Activated T-helper 1 cell treated with Interleukin-2 at 50 U/mL for 16 hours (primary cell): ENCODE measurements at places on chromosomes 5 and 9.

DNA sequence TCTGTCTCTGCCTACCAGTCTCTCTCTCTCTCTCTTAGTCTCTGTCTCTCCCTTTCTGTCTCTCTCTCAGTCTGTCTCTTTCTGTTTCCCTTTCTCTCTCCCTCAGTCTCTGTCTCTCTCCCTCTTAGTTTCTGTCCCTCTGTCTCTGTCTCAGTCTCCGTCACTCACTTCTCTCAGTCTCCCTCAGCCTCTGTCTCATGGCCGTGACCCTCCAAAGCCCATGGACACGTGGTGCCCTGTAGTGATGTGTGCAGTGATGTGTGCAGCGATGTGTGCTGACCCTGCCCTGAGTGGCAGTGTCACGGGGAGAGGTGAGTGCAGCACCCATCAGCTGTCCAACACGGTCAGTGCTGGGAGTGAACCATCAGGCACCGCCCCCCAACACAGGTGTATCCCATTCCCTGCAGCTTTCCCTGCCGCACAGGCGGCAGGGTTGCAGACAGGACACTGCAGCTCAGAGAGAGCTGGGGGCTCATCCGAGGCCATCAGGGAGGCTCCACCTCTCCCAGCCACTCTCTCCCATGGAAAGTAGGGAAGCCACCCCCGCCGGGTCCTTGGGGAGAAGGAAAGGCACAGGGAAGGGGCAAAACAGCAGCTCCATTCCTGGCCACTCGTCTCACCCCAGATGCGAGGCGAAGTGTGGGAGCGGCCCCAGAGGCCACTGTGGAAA, 794 bp upstream of the LRRC14B start:
- DNase-seq = no peak

GRCh38 chr5:25950681-25951080, 1087.7 kb downstream of the CDH9 start:
- DNase-seq = no peak

DNA sequence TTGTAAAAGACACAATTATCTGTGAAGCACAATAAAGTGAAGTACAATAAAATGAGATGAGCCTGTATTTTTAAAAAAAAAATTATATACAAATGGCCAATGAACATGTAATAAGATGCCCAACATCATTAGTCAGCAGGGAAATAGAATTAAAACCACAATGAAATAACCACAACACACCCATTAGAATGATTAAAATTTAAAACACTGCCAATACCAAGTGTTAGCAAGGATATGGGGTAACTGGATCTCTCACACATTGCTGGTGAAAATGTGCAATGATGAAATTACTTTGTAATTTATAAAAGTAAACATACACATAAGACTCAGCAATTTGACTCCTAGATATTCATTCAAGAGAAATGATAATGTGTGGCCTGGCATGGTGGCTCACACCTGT, 62.8 kb downstream of the SHOC1 start:
- DNase-seq = no peak

DNA sequence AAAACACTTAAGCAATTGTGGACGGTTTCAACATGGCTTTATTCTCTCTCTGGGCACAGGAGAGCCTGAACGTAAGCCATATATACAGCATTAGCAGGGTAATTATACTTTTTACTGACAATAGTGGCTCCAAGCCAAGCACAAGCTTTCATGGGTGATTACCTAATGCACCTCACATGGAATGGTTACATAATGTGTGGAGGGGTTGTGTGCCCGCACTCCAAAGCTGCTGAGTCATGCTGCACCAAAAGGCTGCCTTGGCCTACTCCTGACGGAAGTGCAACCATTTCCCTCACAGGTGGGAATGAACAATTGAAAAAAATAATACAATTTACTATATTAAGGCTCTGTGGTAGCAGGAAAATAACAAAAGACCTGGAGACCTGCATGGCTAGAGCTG, 86.5 kb upstream of the ATP10B start:
- DNase-seq = no peak

DNA sequence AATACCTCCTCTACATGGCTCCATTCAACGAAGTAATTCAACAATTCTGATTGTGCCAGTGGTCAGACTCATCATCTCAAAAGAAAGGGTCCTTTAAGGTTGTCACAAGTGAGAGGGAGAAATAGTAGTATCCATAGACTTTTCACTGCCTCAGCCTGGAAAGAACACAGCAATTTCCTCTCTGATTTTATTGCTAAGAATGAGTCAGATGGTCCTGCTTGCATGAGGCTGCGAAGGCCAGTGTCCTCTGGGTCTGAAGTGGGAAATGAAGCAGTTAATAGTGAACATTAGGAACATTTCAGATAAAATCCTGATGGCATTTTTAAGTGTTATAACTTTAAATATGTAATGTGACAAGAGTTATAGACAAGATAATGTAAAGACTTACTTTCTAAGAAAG, 979.0 kb downstream of the EFNA5 start:
- no peak for DNase-seq

DNA sequence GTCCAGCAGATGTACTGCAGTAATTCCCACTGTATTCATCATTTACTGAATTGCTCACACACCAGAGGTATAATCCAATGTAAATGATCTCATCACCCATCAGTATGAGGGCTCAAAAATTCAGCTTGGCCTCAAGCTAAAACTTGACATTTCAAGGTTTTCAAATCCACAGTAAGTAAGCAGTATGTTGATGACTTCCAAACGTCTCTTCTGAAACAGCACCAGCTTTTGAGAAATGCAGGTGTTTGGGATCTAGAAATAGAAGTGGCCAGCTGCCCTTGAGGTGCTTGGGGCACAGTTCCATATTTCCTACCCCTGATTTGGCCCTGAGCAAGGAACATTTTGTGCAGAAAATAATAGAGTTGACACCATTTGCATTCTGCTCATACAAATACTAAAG, 388.0 kb upstream of the TUSC1 start:
- DNase-seq = no peak

DNA sequence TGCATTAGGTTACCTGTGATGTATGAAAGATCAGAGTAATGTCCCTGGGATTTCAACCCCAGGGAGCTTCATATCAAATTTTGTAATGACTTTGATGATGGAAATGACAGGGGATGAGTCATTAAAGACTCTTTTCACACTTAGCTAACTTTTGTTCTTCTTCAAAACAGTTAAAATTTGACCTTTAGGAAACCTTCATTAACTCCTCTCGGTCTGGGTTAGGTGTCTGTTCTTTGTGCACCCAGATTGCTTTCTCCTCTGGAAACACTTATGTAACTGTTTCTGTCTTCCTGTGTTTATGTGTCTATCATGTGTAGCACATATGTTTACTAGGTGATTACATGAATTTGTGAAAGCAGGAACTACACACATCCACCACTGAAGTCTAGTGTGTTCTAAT, 1.6 kb downstream of the SRFBP1 start:
- no peak for DNase-seq

DNA sequence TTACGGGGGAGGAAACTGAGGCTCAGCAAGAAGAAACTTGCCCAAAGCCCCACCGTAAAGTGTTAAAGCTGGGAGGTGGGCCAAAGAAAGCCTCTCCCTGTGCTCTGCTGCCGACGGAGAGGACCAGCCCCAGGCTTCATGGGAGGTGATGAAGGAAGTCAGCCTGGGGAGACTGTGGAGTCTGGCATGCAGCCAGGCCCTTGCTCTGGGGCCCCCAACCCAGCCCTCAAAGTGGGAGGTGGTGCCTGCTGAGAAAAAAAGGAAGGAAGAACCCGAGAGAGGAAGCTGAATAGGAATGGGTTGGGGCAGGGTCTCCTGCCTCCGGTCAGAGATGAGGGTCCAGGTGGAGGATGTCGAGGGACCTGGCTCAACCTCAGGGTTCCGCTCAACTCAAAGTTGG, 3.8 kb downstream of the RNF44 start:
- DNase-seq = no peak

DNA sequence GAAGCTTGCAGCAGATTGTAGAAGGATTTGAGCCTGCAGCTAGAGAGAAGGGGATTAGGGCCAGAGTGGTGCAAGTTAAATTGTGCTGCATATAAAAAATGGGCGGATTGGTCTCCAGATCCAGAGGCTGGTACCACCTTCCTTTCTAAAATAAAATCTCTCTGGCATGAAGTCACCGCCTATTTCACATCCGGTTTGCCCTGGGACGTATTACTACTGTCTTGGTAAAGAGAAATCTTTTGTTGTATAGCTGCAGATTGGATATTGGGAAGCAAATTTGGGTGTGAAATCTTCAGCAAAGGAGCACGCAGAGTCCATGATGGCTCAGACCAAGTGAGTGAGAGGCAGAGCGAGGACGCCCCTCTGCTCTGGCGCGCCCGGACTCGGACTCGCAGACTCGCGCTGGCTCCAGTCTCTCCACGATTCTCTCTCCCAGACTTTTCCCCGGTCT, at the start of gene GABRA1:
TSS of gene GABRA1 (plus strand) at position 180 of the 451 bp plus-strand sequence. CDS start 2,691 bp downstream, outside the sequence.
- DNase-seq = no peak

- no peak for DNase-seq
These were observed 523.8 kb downstream of the RASEF start for GRCh38 chr9:82539146-82539545.

DNA sequence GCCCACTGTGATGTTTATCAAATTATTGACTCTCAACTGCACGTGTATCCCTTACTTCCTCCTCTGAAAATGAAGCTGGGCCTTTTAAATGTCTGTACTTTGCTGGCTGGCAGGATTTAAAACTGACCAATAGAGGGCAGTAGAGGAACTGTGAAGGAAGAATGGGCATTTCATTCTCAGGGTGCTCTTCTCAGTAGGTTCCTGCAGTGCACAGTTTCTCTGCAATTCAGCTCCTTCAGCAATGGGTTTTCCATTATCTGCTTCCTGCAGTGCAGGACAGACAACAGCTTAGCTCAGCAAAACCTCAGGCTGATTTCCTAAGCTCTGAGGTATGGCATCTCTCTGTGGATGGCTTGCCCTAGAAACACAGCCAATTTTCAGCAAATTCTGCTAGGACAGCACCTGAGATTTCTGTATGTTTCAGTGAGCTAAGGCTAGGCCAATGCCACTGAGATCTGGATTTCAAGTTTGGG, 298.4 kb upstream of the PRDM9 start:
- no peak for DNase-seq

GRCh38 chr5:126002222-126002897, 420.8 kb upstream of the GRAMD2B start:
- DNase-seq = no peak

GRCh38 chr5:156475182-156476157, 148.5 kb downstream of the SGCD start:
- DNase-seq = no peak

- no peak for DNase-seq
These were observed 48.2 kb downstream of the OTP start for GRCh38 chr5:77590347-77590746.

GRCh38 chr9:16627967-16628366, 242.5 kb downstream of the BNC2 start:
- DNase-seq = no peak

DNA sequence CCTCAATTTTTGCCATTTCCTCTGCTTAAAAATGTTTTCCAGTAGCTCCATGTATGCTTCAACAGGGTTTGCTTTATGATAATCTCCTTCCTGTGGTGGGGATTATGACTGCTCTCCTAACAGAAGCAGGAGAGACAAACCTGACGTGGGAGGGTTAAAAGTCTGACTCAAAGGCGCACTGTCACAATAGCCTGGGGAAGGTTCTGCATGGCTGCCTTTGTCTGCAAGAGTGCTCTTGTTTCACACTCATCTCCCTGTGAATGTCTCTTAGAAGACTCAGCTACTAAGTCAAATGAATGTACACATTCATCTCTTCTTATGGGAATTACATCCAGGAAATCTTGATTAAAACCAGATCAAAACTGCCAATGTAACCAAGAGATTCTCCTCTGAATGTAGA, 90.9 kb upstream of the MTAP start:
- no peak for DNase-seq

DNA sequence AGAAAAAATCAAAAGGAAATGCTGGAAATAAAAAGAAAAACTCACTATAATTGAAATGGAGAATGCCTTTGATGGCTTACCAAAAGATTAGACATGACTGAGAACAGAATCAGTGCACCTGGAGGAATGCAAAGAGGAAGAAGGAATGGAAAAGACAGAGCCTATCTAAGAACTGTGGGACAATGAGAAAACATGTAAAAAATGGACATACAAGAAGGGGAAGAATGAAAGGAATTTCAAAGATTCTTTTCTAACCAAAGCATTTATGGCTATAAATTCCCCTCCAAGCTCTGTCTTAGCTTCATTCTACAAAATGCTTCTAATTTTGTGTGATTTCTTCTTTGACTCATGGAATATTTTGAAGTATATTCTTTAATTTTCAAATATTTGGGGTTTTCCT, 47.5 kb upstream of the CLK4 start:
- no peak for DNase-seq

DNA sequence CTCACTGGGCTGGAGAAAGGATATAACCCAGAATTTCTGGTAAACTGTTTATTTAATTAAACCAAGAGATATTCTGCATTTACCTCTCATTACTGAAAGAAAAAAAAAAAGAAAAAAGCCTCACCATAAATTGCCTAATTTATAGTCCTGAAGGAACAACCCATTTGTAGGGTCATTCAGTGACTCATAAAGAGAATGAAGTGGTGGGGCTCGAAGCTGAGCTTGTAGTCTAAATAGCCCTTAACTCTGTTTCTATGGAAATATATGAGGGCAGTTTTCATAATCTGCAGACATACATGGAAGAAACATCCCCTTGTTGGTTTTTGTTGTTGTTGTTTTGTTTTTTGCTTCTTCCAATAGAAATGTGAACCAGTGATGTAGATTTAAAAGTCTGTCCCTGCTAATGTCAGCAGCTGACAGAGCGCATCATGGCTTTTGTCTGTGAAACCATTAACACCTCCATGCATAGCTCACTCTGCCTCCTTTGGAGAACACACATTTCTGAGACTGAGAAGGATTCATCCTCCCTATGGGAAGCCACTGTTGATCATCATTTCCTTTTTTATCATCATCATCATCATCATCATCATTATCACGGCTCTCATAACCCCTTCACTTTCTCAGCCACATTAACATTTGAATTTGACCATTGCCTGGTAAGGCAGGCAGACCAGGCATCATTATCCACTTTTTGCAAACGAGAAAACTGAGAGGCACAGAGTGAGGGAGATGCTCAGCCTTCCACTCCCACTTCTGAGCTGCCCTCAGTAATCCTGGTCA, 67.9 kb upstream of the SAP30L start:
- DNase-seq = no peak

GRCh38 chr5:52624291-52624690, 163.4 kb upstream of the ITGA1 start:
- DNase-seq = no peak

GRCh38 chr9:113609562-113610318, 146.2 kb downstream of the RGS3 start:
- DNase-seq = no peak

- no peak for DNase-seq
These were observed 80.7 kb upstream of the ADAMTS19 start for GRCh38 chr5:129379406-129379805.

GRCh38 chr5:6250121-6250520, 128.2 kb downstream of the MED10 start:
- DNase-seq = no peak

DNA sequence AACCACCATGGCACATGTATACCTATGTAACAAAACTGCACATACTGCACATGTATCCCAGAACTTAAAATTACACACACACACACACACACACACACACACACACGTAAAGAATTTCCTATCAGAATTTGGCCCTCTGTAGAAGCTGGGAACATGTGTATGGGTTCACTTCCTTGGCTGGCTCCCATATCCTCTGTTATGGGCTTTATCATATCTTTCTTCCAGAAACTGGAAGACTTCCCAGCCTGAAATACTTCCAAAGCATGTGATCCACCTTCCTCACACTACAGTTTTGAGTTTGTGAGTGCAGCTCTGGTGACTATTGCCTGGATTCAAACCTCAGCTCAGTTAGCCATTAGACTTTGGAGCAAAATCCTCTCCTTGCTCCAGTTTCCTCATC, 78.6 kb upstream of the GDNF start:
- DNase-seq = no peak
